Hepatic stellate cell (primary cell): ENCODE measurements at places on chromosomes 13 and 19.

GRCh38 chr13:22187329-22187728, 516.5 kb downstream of the FGF9 start:
- no peak for DNase-seq

DNA sequence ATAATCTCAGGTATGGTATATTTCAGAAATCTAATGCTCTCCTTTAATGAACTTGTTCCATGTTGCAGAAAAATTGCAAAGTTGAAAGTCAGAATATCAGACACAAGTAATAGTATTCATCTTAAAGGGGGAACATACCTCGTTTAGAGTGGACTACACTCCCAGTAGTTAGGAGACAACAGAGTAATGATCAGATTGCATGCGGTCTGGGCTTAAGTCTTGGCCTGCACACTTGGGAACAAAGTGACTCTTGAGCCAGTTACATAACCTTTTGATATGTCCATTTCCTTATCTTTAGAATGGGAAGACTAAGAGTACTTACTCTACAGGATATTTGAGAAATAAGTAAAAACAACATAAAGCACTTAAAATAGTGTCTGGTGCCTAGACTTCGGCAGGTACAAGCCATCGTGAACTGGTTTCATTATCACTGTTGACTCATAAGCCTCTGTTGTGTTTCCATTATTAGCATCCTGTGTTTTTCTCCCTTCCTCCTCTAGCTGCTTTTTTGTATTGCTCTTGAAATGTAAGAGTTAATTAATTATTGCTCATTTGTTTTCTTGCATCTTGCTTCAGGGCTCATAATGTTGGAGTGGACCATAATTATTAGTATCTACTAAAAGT, 53.0 kb downstream of the DPY19L3 start:
- no peak for DNase-seq

DNA sequence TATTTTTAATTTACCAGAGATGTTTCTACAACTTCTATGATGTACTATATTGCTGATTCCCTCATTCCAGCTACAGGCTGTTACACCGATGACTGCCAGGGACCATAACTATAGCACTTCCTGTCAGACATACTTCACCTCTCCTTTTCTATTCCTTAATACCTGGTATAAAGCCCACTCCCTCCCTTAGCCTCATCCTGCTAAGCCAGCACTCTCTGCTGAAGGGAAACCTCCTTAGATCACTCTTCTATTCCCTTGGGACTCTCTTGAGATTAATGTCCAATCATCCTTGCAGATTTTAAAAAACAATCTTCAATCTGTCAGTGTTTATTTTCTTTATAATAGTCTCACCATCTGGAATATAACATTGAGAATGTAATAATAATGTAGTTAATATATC, 127.9 kb downstream of the DIAPH3 start:
- DNase-seq, result no peak

DNA sequence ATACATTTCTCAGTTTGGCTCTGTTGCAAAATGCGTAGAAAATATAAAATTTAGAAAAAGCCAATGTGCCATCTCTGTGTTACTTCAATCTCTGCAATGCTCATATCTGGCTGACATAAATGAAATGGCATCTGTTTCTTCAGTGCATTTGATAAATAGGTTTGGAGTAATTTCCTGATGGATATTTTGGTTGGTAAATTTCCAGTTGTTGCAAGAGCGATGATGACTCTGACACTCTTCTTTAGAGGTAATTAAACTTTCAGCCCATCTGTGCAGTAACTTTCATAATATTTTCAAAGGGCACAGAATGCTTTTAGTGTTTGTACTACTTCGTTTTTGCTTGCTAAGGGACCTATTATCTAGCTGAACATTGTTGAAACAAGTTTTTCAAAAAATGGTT, 1286.4 kb downstream of the PCDH9 start:
- DNase-seq, result no peak

- DNase-seq, result no peak
Measured at GRCh38 chr19:35347171-35347929, at the start of gene FFAR1. Gene FFAR1 (plus strand): TSS chr19:35347902. CDS start chr19:35351552, 3,650 bp downstream.

DNA sequence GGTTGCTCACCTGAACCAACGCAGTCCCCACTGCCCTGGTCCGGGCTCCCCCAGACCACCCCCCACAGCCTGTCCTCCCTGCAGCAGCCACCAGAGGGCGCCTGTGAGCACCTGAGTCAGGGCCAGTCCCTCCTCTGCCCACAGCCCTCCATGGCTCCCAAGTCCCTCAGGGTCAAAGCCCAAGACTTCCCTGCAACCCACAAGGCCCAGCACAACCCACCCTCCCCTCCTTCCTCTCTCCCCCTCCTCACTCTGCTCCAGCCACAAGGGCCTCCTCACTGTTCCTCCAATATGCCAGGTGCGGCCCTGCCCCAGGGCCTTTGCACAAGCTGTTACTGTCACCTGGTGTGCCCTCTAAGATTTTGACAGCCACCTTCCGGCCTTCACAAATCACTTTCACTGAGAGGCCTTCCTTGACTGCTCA, 10.9 kb downstream of the GNA15 start:
- no peak for DNase-seq

- DNase-seq, result no peak
Measured at GRCh38 chr13:67366533-67366932, 136.4 kb upstream of the PCDH9 start.

DNA sequence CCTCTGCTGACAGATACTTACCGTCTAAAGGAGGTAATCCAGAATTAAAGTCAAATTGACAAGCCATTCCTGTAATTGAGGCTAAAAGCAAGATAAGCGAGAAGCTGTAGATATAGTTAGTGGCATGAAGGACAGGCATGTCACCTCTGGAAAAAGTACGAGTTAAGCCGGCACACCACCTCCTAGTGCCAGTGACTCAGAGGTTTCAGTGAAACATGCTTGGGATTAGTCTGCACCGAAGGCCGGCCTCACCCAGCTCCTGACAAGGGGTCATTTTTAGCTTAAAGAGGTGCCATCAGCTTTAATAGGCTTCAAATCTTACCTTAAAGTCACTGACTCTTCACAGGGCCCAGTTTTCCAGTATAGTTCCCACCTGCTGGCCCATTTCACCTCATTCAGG, 838.0 kb downstream of the UQCRFS1 start:
- no peak for DNase-seq

DNA sequence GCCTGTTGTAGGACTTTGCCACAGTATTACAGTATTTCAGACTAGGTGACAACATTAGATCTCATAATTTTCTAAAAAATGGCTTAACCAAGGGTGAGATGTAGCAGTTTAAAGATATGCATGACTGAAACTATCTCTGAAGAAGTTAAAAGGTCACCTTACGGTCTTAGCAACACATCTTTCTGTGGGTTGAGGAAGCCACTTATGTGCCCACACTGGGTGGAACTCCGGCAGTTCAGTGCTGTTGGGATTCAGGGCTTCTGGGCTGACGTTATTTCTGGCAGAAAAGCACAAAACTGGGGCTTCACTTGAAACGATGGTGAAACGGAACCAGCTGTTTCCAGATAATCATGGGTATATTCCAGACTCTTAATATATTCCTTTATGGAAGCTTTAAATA, 697.3 kb downstream of the PCDH9 start:
- no peak for DNase-seq

DNA sequence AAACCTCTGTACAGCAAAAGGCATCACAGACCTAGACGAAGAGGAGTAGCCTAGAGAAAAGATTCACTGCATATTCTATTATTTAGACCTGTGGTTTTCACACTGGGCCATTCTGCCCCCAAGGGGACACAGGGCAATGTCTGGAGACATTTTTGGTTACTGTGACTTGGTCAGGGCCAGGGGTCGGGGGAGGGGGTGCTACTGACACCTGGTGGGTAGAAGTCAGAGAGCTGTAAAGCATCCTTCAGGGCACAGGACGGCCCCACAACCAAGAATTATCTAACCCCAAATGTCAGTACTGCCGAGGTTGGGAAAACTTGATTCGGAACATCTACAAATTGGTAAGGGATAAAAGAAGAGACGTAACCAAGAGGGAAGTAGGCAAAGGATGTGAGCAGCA, 11.3 kb downstream of the ELAVL1 start:
- DNase-seq, result no peak

GRCh38 chr19:14156971-14157717, 20.8 kb upstream of the ASF1B start:
- no peak for DNase-seq

DNA sequence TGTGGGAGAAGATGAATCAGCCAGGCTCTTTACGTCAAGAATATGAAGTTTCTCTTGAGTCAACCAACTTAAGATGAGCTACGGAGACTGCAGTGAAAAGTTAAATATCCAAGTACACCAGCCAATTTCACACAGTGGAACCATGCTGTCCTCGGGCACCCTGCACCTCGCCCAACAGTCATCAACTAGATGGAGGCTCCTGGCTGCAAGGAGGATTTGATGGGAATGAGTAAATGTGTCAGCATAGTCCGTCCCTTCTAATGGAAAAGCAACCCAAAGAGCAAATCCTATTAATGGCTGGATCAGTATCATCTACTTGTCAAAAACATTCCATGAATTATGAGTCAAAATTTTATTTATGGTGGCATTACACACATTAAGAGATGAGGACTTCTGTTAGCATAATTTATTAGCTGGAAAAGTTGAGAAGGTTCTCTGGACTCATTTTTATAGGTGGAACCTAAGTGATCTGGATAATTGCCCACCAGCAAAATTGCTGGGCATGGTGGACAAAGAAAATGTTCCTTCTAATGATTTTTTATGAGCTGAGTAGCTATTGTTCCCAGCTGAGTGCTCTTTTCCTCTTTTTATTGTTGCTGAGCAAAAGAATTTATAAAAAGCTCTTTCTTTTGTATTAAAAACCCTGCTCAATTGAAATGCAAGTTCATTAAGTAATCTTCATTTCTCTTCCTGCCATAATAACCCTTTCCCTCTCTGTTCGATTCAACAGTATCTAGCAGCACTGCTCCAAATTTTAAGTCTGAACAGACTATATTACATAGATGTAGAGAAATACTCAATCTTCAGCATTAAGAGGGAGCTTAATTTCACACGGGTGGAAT, 88.4 kb downstream of the DNAJC15 start:
- DNase-seq, result no peak

DNA sequence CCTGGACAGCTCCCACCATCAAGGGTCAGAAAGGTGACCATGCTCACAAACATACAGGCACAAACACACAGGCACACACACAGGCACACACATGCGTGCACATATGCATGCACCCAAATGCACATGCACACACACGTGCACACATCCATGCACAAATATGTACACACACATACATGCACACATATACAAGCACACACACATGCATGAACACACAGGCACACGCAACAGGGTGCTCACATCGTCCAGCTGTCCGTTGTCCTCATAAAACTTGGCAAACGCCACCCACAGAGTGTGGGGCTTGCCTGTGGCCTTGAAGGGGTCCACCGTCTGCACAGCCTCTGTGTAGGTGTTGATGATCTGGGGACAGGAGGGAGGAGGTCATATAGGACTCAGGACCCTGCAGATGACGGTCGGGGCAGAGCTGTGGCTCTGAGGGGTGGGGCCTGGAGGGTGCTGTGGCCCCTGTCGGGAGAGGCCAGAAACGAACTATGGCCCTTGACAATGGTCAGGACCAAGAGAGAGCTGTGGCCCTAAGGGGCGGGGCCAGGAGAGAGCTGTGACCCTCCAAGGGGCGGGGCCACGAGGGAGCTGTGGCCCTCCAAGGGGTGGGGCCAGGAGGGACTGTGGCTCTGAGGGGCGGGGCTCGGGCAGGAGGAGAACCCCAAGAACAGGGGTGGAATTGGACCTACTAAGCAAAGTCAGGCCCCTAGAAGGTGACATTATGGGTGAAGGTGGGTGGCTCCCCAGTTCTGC, 6.2 kb downstream of the XAB2 start:
- no peak for DNase-seq

GRCh38 chr19:47697863-47698609, 15.2 kb upstream of the EHD2 start:
- peak; percentile 89 for DNase-seq

GRCh38 chr13:113455384-113455783, 2.1 kb upstream of the ADPRHL1 start:
- no peak for DNase-seq

DNA sequence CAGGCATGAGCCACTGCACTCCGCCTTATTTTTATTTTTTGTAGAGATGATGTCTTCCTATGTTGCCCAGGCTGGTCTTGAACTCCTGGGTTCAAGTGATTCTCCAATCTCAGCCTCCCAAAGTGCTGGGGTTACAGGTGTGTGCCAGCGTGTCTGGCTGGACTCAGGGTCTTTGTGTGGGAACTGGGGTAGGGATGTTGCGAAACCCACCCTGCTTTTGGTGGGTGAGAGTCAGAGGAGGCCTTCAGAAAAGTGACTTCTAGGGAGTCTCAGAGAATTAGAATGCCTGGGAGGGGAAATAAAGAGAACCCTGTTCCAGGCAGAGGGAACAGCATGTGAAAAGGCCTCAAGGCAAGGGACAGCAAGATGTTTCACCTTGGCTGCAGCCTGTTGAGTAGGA, 13.2 kb downstream of the TLE5 start:
- no peak for DNase-seq

DNA sequence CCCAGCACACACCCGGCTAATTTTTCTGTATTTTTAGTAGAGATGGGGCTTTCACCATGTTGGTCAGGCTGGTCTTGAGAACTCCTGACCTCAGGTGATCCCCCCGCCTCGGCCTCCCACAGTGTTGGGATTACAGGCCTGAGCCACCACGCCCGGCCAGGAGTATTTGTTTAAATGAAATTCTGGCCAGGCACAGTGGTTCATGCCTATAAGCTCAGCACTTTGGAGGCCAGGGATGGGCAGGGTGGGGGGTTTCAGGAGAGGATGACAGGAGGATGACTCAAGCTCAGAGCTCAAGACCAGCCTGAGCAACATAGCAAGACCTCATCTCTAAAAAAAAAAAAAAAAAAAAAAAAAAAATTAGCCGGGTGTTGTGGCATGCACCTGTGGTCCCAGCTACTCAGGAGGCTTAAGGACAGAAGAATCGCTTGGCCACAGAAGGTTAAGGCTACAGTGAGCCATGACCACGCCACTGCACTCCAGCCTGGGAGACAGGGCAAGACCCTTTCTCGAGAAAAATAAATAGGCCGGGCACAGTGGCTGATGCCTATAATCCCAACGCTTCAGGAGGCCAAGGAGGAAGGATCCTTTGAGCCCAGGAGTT, 8.2 kb upstream of the DHDH start:
- DNase-seq, result peak; percentile 71

DNA sequence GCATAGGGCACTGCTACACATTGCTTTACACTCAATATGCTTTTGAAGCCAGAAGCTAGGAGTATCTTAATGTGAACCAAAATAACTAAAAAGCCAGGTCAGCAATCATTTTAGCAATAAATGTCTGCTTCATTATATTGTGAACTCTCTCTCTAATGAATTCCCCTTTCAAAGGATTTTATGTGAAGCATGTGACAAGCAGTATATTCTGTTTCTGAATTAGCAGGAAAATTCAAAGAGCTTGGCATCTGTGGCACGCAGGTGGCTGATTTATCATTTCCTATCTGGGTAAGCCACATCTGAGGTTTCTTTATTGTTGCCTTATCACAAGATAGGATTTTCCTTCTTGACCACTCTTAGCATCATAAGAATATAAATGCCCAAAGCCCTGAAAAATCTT, 56.8 kb upstream of the KLF12 start:
- no peak for DNase-seq

- DNase-seq, result no peak
Measured at GRCh38 chr19:14317157-14317556, 64.1 kb upstream of the ADGRE5 start.
